Fibroblast of skin of scalp (primary cell): ENCODE measurements at places on chromosomes 1 and 21.

- no peak for DNase-seq
These were observed 92.3 kb downstream of the DMRTB1 start for GRCh38 chr1:53551428-53551995.

DNA sequence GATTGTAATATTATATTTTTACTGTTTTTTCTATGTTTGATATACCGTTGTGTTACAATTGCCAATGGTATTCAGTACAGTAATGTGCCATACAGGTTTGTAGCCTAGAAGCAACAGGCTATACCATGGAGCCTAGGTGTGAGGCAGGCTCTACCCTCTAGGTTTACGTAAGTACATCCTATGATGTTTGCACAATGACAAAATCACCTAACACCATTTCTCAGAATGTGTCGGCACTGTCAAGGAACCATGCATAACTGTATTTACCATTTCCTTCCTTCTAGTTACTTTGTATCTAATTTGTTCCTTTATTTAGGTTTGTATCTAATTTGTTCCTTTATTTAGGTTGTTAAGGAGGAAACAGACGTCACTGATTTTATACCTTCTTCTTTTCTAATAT is 9.9 kb downstream of the NPHP4 start:
- no peak for DNase-seq

DNA sequence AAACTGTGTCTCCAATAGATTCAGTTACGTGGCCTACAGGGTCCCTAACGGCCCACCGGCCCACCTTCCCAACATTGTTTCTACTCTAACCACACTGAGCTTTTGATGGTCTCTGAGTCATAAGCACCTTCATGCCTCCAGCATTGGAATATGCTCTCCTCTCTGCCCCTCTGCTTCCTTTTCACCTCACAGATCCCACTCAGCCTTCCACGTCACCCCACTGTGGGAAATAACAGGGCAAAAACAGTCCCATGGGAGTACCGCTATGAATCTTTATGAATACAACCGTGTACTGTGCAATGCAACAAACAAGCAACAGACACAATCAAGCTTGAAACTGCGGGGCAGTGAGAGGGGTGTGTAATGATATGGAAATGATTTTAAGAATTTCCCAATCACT is 5.3 kb upstream of the SARS1 start:
- DNase-seq, result no peak

DNA sequence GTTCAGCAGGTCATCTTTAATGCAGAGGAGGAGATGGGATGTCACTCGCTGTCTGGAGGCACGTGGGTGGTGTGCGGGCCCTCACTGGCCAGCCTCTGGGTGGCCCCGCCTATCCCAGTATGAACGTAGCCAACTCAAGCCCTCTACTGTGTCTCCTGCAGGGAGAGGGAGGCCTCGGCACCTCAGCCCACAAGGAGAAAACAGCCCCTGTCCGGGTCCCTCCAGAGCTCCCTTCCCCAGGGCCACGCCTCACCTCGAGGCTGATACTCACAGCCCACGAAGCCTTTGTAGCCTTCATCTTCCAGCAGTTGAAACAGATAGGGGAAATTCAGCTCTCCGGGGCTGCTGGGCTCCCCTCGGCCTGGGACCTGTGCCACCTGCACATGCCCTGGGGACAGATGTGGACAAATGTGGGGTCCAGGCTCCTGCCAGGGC is 2.6 kb downstream of the HYI start:
- no peak for DNase-seq

DNA sequence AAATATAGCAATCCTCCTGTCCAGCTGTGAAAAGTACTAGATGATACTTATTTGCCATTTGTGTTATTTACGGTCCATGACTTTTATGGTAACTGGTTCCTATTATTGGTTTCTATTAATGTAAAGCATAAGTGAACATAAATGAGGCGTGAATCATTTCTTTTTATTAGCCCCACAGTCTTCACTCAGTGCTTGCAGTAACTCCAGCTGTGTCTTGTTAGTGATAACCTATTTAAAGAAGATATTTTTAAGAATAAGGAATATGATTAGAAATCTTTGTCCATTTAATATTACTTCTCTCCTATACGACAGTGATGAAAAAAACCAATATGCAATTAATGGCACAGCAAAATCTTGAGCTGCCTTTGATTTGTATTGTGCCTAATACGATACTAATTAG is 149.9 kb downstream of the SPATA17 start:
- DNase-seq, result no peak

DNA sequence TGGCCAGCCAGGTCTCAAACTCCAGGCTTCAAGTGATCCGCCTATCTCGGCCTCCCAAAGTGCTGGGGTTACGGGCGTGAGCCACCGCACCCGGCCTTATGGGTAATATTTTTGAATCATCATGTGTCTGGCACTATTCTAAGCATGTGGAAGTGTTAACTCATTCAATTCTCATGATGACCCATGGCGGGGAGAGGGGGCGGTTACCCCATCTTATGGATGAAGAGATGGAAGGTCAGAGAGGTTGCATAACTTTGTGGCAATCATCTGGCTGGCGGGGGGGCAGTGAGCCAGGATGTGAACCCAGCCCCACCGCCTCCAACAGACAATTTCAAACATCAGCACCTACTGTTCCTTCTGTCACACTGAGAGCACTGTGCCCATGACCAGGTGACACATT is 11.5 kb upstream of the TAS1R2 start:
- no peak for DNase-seq

- peak; percentile 66 for DNase-seq
These were observed 29.4 kb downstream of the SPATA17 start for GRCh38 chr1:217660353-217661062.

DNA sequence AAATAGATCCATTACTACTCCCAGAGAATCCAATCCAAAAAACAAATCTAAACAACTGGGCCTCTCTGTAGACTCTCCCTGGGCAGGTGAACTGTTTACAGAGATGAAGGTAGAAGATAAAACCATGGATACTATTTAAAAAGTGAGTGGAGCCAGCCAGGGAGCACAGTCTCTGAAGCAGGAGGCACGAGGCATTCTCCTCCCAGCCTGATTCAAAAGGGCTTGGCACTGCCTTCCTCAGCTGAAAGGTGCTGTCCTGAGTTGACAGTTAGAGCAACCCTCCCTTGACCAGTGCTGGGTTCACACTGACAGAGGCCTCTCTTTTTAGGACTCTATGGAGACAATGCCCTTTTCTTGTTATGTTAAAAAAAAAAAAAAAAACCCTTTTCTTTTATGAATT is 36.8 kb downstream of the HENMT1 start:
- DNase-seq, result no peak

GRCh38 chr1:203076031-203076511 is 9.7 kb downstream of the MYOG start:
- no peak for DNase-seq

DNA sequence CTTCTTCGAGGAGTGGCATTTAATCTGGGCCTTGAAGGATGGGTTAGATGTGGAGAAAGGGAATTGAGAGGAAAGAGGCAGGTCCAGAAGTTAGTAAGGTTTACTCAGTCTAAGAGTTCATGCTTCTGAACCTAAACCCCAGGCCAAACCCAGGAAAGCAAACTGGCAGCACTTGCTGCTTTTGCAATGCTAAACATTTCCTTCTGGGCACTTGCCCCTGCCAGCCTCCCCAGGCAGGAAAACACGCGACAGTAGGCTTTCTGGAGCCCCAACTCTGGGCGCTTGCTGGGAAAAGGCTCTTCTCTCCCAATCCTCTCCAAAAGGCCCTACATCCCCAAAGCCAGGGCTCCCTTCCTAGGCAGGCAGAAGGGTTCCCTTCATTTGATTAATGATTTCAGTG is 2.5 kb downstream of the OLFML2B start:
- DNase-seq, result no peak

DNA sequence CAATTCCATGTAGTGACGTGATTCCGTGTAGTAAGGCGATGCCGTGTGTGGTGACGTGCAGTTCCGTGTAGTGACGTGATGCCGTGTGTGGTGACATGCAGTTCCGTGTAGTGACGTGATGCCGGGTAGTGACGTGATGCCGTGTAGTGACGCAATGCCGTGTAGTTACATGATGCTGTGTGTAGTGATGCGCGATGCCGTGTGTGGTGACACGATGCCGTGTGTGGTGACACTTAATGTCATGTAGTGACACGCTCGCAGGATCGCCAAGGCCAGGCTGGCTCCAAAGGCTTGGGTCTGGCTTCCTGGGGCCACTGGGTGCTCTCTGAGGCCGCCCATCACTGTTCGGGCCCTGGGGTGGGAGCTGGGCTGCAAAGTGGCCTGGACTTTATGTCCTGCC is 14.2 kb downstream of the COL18A1 start:
- no peak for DNase-seq

DNA sequence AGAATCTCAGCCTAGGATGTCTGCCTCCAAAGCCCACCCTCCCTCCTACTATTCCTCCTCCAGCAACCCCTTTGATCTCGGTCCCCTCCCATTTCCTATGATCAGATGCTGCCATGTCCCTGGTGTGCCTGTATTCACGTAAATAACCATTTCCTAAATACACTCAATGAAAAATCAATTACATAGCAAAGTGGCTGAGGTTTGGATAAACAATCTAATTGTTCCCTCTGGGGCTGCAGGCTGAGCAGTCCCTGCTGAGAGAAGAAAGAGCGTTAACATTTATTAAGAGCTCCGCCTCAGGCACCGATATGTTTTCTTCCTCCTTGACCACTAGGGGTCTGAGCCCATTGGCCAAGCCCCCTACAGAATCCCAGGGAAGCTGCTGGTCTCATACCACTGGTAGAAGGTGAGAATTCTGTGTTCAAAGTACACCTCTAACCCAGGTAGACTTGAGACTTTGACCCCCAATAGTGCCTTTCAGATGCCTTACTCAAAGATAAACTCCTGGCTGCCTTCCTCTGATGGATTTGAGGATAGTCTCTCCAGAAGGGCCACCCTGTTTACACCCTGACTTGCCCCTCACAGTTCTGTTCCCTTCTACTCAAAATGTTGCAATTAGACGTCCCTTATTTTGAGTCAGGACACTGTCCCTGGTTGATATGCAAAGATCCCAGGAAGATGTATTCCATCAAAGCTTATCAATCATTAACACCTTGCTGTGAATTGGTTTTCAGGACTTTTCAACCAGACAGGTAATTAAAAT is 33.9 kb upstream of the CAMK1G start:
- DNase-seq, result no peak

DNA sequence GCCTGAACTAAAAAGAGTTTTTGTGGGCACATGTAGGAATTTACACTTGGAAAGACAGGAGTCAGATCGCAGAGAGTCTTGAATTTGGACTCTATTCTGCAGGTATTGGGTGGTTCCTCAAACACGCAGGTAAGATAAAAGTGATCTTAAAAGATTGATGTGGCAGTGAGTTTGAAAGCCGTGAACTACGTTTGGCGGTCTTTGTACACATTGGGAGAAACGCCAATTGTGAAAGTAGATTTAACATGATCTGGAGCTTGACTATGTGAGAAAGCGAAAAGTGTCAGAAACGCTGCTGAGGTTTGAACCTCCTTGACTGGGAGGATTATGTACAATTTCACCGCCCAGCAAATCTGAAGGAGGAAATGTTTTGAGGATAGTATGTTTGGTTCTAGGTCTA is 1.5 kb upstream of the PPP2R5A start:
- no peak for DNase-seq

DNA sequence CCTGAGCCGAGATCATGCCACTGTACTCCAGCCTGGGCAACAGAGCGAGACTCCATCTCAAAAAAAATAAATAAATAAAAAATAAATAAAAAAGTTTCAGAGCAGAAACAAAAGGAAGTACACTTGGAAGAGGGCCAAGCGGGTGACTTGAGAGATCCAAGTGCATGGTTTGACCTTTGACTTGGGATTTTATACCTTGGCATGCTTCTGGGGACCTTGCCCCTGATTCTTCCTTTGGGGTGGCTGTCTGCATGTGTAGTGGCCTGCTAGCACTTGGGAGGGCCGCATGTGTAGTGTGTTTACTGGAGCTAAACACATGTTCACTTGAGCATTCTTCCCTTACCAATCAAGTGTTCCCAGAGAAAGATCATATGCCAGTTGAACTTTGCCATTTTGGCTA is 114.0 kb downstream of the DTL start:
- DNase-seq, result no peak

DNA sequence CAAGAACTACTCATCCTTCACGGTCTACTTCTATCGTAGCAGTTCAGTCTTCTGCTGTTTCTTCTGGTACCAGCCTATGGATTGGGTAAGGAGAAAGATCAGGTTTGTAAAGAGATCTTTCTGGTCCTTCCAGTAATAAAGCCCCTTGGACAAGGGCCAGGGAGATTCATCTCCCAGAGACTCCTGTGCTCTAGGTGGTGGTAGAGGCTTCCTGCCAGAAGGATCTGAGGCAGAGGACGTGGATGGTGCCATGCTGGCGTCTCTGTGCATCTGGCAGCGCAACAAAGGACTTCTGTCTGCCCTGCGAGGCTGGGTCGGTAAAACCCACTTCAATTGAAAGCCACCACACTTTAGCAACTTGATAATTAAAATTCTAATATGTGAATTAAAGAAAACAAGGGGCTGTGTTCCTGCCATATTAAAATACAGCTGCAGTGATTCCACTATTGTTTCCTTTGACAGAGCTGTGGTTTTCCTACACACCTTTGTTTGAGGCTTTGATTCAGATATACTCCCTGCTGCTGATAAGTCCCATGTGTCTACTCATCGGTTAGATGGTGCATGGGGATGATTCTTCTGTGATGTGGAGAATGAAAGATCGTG is 73.6 kb downstream of the ROR1 start:
- DNase-seq, result no peak

DNA sequence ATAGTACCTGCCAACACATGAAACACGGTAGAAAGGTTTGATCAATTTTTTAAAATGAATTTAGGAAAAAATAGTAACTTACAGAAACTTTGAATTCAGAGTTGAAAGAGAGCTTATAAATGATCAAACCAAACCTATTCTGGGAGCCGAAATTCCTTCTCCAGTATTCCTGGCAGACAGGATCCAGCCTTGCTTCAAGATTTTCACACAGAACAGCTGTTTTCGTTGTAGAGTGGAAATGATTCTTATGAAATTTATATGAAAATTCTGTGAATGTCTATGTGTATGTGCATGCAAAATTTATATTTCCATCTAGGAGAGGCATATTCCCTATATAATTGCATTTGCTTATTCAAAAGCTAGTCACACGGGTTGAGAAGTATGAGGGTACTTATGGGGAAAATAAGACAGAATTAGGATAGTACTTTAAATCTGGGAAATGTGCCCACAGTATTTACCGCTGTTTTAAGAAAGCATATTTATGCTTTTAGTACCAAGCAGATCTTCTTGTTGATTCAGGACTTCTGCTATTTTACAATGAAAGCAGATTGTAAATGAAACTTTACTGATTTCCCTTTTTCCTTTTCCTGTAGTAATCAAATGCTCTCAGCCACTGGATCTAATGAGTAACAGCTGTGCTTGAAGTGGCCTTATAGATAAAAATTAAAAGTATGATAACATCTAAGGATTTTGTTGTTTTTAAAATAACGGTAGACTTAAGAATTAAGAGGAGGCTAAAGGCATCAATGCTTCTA is 30.4 kb downstream of the PRRX1 start:
- DNase-seq, result no peak

GRCh38 chr1:160342526-160342925 is 524 bp downstream of the COPA start:
- DNase-seq, result peak; percentile 7
